ENCODE measurements at places on chromosomes 16 and 17.

DNA sequence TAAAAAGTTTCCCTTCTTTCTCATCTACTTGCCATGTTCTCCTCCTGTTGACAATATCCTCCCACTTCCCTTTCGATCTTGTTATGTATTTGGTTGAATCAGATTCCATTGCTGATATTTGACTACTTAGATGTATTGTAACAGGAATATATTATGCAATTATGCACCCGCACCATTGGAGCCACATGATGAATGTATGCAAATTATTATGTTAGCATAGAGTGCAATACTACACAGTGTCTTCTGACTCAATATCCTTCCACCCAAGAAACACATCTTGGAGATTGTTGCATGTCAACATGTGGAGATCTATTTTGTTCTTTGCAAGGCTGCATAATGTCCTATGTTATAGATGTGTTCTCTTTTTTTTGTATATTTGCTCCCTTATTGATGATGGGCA lies 219.2 kb upstream of the RBFOX1 start:
- DNase-seq, result no peak

GRCh38 chr16:8585041-8585440 lies 5.3 kb downstream of the TMEM114 start:
- DNase-seq, result no peak

GRCh38 chr17:74760404-74761105 lies 12.1 kb downstream of the NHERF1 start:
- no peak for DNase-seq

DNA sequence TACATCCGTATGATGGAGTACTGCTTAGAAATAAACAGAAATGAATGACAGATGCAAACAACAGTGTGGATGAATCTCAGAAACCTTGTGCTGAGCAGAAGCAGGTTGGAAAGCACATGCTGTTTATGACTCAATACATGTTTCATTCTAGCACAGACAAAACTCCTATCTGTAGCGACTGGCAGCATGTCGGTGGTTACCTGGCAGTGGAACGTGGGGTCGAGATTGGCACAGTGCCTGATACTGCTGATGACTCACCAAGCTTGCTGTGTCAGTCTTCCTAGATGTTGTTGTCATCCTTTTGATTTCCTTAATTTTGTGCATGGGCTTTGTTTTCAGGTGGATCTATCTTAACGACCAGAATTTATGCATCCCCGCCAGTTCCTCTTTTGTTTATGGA lies 62.1 kb downstream of the GAN start:
- DNase-seq, result no peak

GRCh38 chr17:69757688-69758430 lies 317.2 kb upstream of the KCNJ16 start:
- DNase-seq, result no peak

GRCh38 chr17:40089077-40089895 lies 11.1 kb downstream of the NR1D1 start:
- DNase-seq, result no peak

- DNase-seq, result no peak
These were observed 69.7 kb downstream of the RPA1 start for GRCh38 chr17:1899403-1900000.

DNA sequence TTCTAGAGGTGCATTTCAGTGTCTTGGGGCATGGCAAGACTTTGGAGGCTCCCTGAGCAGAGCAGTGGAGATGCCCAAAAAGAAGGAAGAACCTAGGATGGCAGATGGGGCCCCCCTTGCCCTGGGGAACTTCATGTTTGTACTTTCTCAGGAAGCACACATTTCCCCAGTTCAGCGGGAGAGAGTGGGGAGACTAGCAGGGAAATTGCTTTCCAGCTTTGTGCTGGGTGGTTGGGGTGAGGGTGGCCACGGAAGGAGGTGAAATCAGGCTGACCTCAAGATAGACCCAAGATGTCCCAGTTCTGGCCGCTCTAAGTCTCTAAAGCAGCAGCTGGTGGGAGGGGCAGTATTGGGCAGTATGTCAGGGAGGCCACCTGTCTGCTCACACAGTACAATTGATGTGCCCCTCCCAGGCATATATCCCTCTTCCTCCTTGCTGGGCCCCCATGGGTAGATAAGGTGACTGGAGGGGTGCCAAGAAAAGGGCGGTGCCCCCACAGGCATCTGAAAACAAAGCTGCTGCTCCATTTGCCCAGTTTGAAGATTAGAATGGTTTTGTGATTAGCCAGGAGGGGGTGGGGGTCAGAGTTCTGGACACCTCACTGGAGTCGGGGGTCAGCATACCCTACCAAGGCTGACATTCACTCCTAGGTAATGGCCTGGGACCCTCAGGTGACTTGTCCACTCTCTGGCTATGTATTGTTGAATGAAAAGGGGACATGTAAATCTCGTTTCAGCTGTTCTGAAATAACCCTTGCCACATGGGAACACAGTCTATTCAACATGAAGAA lies 17.1 kb upstream of the NAGLU start:
- DNase-seq, result no peak

- no peak for DNase-seq
These were observed 478.3 kb upstream of the CDH5 start for GRCh38 chr16:65888201-65888600.

DNA sequence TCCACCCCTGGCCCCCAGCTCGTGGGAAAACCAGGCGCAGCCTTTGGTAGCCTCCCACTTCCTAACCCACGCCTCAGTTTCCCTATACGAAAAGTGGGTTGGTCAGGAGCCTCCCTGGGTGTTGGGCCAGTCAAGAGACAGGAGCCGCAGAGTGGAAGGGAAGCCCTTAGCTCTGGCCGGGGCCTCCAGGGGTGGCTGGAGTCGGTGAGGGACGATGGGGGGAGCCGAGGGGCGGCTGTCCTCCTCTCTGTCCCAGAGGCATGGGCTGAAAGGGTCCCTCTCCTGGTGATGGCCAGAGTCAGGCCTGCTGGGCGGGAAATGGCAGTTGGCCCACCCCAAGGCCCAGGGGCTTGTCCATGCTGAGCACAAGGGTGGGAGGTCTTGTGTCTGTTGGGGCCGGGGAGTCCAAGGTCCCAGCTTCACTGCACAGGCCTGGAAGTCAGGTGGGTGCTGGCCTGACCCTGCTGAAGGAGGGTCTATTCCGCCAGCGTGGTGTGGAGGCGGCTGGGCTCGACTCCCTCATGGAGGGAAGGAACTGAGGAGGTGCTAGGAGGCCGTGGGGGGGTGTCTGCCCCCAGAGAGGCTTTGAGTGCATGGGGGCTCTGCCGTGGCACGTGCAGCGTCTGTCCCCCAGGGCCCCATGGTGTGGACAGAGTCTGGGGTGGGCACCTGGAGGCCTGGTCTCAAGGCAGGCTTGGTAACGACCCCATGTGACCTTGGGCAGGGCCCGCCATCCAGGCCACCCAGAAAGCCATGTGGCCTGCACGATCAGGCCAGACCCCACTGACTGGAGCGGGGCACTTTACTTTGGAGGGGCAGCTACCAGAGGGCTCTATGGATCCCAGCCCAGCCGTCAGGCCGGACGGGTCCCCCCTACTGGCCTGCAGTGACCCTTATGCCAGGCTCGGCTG lies 1.1 kb downstream of the SLC16A3 start:
- no peak for DNase-seq

GRCh38 chr17:65830356-65830755 lies 268.9 kb upstream of the AXIN2 start:
- DNase-seq, result no peak

DNA sequence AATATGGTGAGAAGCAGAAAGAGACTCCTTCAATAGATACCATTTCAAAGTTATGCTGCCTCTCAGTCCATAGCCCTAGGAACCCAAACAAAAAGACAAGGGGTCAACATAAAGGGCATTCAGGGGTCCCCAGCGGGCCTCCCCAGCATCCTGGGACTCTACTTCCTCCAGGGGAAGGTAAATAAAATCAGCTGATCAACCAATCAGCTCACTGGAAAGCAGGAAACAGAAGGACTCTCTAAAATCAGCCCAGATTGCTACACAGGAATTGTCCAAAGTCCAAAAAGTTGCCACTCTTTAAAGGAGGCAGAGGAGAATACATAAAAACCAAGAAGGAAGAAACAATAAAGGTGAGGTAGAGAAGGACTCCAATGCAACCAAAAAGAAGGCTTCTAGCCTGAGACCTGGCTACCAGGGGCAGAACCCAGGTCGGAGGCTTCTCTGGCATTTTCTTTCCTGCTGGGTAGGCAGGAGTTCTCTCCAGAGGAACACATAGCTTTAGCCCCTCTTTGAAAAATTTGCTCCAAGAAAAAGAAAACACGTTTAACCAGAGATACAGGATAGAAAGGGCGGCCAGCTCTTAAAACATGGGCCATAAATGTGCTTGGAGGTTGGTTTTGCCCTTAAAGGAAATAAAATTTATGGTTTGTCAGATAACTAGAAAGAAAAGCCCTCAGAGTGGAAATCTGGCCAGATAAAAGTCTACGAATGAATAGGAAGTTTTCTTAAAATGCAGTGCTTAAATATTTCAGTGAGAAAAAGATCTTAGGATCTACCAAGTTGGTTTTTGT lies 404.6 kb downstream of the SOX9 start:
- DNase-seq, result no peak

Data from endothelial cell (in vitro differentiated cells).